ENCODE measurements at places on chromosomes 7 and 10.

DNA sequence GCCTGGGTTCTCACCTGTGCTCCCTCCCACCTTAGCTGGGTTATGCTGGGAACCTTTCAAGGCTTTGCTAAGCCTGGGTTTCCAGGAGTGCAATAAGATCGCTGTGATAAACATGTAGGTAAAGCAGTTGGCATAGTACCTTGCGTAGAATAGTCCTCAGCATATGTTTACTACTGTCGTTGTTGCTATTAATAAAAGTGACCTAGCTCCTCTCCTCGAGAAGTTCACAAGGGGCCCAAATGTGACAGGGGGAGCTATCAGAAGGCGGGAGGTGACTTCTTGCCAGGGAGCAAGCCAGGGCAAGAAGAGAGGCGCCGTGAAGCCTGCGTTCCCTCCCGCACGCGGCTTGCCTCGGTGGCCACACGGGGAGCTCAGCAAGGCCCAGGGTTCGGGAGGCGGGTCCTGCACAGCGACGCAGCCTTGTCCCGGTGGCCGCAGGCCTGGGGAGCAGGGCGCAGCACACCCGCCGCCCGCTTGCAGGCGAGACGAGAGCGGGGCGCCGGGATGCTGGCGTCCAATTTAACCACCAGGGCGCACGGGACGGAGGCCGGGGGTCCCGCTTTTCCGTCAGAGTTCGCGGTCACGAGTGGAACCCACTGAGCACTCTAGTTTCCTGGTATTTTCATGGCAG lies 106.2 kb downstream of the SNX10 start:
- H3K27me3 ChIP-seq: no peaks in the 10 kb centered on the region
- H3K4me1 ChIP-seq: peaks cover 13% of the 10 kb centered on the region
- no peaks in the 10 kb centered on the region for H3K36me3 ChIP-seq
- peak overlapping the region; percentile 81 for H3K4me3 ChIP-seq
- H3K27ac ChIP-seq: no peak overlapping the region

DNA sequence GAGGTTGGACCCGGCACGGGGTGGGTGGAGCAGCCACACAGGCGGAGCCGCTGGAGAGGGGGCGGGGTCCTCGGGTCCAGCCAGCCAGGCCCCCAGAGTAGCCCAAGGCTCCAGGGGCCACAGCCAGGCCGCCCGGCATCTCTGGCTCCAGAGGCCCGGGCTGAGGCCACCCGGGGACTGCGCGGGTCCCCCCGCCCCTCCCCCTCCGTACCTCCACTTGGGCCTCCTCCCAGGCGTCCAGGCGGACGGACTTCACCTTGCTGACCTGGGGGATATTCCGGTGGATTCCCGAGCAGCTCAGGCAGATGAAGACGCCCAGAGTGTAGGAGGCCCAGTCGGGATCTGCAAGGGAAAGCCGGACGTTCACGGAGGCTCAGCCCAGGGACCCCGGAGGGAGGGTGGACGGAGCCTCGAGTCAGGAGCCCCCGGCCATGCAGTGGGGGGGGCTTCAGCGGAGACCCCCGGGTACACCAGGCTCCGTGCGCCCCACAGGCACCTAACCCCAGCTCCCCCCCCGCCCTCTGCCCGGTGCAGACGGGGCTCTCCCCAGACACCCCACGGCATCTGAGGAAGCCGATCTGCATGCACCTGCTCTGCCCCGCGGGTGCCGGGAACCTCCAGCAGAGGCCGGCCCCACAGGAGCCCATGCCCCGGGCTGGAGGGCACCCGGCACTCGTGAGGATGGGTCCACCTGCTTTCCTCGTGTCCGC lies 19.2 kb downstream of the ADAP1 start:
- no peak for DNase-seq
- H3K36me3 ChIP-seq: no peaks in the 10 kb centered on the region
- H3K27ac ChIP-seq: no peak overlapping the region
- no peak overlapping the region for H3K4me3 ChIP-seq

DNA sequence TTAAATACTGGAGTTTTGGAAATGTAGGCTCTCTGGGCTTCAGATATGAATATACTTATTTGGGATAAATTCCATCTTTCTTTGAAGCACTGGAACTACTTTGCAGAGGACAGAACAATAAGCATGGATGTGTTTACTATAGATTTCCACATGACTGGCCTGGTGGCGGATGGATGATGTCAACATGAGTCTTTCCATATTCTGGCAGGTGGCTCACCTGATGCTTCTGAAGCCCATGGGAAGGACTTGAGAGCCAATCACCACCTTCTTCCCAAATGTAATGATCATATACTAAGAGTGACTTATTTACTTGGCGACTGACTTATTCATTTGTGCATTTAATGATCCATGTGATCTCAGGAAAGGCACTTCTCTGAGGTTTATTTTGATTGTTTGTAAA lies 110.5 kb downstream of the FANK1 start:
- no peak for DNase-seq
- H3K27ac ChIP-seq: no peak overlapping the region
- no peak overlapping the region for H3K4me3 ChIP-seq

- peaks cover 49% of the 10 kb centered on the region for H3K27me3 ChIP-seq
- no peak overlapping the region for H3K27ac ChIP-seq
- H3K4me1 ChIP-seq: peaks cover 38% of the 10 kb centered on the region
- no peak overlapping the region for H3K4me3 ChIP-seq
- H3K36me3 ChIP-seq: no peaks in the 10 kb centered on the region
Observed at GRCh38 chr7:128914566-128915151, 4.2 kb upstream of the KCP start.

DNA sequence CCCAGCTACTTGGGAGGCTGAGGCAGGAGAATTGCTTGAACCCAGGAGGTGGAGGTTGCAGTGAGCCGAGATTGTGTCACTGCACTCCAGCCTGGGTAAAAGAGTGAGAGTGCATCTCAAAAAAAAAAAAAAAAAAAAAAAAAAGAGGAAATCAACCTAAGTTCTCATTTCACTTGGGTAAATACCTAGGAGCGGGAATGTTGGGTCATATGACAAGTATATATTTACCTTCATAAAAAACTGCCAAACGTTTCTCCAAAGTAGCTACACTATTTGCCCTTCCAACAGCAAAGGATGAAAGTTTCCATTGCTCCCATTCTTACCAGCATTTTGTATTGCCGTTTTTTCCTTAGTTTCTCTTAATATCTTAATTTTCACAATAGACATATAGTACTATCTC lies 9.8 kb downstream of the P4HA1 start:
- no peaks in the 10 kb centered on the region for H3K4me1 ChIP-seq
- no peak for DNase-seq
- H3K27me3 ChIP-seq: no peaks in the 10 kb centered on the region
- H3K4me3 ChIP-seq: no peak overlapping the region
- no peak overlapping the region for H3K27ac ChIP-seq

- no peaks in the 10 kb centered on the region for H3K36me3 ChIP-seq
- H3K4me3 ChIP-seq: no peak overlapping the region
- no peak overlapping the region for H3K27ac ChIP-seq
- H3K4me1 ChIP-seq: no peaks in the 10 kb centered on the region
- no peak for DNase-seq
Observed at GRCh38 chr7:45198986-45199385, 41.4 kb downstream of the RAMP3 start.

- peaks cover 65% of the 10 kb centered on the region for H3K27me3 ChIP-seq
- DNase-seq: no peak
- no peaks in the 10 kb centered on the region for H3K36me3 ChIP-seq
- peaks cover 8% of the 10 kb centered on the region for H3K4me1 ChIP-seq
Observed at GRCh38 chr7:4711634-4712033, 29.5 kb downstream of the FOXK1 start.
